ENCODE measurements at places on chromosomes 7 and 10.

GRCh38 chr7:25408012-25408687 lies 179.9 kb upstream of the NPVF start:
- no peak for DNase-seq

DNA sequence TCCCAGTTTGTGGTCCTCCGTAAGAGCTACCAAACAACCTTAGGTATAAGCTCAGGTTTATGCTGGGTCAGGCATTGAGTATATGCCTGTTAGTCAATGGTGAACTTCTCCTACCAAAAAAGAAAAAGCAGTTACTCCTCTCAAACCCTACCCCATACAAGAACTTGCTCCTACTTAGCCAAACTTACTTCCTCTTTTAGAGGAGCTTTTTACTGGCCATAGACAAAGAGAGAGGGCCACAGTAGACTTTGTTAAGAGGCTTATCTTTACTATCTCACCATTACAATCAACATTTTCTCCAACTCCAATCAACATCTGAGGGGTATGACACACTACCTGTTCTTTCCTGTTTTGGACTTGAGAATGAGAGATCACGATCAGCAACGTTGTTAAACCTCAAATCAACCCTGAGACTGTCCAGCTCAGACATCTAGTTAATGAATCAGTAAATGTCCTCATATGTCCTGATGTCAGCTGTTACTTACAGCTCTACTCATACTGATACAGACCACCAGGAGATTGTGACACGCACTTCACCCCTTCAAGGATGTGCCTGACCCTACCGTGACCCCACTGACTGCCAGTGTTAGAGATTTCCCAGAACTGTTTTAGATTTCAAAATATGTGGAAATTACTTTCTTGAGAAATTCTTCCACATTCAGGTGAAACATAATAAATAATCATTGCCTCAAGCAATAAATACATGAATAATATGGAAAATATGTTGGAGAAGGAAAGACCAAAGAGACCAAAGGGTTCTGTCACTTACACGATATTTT lies 18.4 kb upstream of the CCDC71L start:
- DNase-seq, result no peak

DNA sequence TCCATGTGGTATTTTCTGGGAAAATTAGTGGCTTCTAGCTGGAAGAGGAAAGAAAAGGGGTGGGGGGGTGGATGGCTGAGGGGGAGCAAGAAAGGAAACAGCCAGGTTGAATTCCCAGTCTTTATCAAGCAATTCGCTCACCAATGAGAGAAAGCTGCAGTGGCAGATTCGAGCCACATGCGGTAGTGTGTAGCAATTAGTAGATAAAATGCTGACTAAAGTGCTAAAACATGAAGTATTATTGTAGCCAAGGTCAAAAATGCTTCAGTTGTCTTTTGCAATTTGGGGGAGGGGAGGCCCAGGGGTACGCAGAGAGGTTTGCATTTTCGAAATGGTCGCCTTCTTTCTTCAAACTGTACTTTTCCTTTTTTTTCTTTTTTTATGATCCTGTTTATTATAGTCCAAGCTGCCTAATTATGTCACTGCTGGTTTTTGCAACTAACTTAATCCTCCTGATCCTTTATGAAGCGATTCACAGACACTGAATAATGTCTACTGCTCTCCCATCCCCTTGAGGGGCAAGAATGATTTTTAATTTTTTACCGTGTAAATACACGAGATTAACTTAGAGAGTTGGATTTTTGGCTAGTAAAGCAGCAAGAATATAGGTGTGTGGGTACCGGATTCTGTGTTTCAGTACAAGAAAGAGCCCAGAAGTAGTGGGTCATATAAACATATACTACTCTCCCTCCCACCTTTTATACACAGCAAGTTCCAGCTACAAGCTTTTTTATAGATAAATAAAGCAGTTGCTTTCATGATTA lies 3.6 kb upstream of the ARID5B start:
- DNase-seq, result no peak

DNA sequence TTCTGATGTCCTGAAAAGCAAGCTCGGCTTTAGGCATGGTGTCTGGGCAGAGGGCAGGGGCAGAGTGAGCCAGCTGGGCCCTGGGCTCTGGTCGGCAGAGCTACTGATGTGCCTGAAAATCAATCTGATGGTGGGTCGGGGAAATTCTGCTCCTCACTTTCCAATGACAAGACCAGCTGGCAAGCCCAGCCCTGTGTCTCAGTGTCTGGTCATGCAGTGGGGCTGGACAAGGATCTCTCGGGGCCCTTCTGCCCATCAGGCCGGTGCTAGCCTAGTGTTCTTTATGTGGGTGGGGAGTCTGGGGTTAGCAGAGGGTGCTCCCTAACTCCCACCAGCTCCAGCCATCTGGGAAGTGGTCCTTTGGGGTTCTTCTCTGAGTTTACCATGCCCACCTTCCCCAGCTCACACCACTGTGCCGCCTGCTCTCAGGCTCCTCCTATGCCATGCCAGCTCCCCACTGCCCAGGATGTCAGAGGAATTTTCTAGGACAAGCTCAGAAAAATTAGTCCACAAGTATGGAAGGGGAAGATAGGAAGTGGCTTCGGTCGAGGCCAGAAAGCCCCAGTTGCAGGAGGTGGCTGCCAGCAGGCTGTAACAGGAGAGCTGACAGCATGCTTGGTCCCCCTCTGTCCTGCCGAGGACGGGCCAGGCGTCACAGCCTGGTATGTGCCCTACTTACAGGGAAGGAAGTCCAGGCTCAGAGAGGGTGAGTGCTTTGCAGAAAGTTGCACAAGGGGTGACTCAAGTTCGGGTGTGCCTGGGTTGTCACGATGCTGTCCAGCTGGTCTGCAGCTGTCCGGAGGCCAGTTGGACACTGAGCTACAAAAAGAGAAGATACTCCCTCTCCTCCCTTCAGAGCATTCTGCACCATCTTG lies 135.2 kb downstream of the ADCY1 start:
- DNase-seq, result no peak

DNA sequence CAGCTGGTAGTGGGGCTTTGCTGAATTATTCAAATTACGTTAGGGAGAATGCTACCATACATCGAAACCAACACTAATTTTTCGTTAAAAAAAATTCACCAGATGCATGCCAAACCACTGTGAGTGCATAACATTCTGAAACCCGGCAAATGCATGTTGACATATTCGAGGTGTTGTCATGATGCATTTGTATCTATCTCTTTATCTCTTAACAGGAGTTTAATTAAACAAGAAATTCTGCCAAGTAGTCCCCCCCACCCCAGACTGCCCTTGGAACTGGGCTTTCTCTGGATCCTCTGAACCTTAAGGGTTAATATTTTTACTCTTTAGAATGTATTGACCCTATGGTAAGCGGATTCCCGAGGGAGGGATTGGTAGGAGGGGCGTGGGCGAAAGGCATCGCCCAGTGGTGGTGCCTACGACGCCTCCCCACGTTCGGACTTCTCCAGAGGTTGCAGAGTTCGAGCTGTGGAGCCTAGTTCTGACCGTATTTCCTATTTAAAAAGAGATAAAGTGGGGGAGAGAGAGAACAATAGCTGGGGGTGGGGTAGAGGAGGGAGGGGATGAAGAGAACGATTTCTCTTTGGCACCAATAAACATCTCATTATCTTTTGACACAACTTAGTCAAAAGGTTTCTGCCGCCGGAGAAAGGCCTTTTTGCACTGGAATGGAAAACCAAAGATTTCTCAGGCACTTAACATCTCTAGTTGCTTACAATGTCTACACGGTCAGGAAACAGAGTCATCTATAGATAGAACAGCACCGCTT lies 7.2 kb downstream of the DLX6 start:
- DNase-seq, result no peak

DNA sequence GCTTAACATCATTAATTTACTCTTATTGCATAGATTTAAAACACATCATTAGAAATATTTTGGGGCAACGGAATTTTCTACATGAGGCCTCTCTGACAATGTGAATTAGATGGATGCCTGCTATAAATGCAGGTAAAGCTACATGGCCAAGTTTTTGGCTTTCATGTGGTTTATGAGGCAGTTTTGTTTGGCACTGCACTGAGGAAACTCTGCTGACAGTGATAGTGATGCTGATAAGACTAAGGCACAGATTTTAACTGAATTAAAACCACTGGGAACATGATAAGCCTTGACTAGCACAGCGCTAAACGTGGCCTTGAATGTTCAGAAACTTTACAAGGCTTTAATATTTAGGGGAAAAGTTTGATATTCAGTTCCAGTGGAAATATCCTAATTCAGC lies 114.3 kb upstream of the NOBOX start:
- no peak for DNase-seq

DNA sequence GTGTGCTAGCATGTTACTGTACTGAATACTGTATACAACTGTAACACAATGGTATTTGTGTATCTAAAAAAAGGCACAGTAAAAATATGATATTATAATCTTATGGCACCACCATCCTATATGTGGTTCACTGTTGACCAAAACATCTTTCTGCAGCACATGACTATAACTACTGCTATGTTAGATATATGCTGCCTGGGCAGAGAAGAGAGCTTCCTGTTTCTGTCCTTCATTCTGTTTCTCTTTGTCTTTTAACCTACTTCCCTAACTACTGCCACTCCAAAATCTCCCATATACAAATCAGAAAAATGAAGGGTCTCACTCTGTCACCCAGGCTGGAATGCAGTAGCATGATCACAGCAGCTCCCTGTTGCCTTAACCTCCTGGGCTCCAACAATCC lies 8.8 kb upstream of the FGL2 start:
- no peak for DNase-seq

GRCh38 chr10:22473459-22473858 lies 128.2 kb downstream of the SPAG6 start:
- DNase-seq, result no peak

GRCh38 chr10:77552252-77552651 lies 85.4 kb downstream of the KCNMA1 start:
- no peak for DNase-seq

- DNase-seq, result no peak
Measured at GRCh38 chr7:256981-257646, 32.9 kb upstream of the FOXL3 start.

GRCh38 chr10:34498821-34499220 lies 316.3 kb downstream of the PARD3 start:
- no peak for DNase-seq

GRCh38 chr10:43901302-43901701 lies 252.6 kb upstream of the ZNF32 start:
- no peak for DNase-seq

- DNase-seq, result no peak
Measured at GRCh38 chr7:115552766-115553165, 477.8 kb downstream of the TFEC start.

GRCh38 chr7:55075464-55076021 lies 56.7 kb downstream of the EGFR start:
- no peak for DNase-seq

GRCh38 chr10:123389520-123389919 lies 235.3 kb downstream of the BUB3 start:
- no peak for DNase-seq

DNA sequence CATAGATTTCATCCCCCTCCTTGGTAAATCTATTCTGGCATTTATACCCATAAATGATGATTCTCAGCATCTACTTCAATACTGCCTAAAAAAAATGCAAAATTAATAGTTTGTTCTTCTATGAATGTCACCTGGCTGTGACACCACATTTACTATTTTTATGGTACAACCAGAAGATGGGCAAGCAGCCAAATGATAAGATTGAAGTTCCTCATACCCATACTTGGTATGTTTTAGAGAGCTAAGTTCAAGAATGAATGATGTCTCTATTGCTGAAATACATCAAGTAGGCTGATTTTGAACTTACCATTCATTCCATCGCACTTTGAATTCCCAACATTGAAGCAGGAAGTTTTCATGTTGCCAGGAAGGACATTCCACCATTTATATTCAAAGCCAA lies 134.2 kb downstream of the ELAPOR2 start:
- DNase-seq, result no peak

DNA sequence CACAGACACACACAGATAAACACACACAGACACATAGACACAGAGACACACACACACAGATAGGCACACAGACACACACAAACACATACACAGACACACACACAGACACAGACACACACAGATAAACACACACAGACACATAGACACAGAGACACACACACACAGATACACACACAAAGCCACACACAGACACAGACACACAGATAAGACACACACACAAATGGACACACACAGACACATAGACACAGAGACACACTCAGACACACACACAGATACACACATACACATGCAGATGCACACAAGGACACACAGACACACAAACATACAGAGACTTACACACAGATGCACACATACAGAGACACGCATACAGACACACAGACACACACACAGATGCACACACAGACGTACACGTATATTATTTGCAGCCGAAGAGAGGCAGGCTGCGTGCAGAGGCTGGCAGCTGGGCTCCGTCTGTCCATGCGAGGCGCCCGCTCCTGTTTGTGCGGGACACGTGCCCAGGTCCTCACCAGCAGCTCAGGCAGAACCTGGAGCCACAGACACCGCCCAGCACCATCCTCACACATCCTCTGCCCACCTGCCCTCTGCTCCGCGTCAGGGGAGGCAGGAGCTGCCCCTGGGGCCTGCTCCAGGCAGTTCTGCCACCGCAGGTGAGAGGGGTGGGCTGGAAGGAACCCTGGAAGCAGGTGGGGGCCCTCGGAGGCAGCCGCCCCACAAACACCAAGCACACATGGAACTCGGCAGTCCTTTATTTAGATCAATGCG lies 1.2 kb downstream of the CALML5 start:
- DNase-seq, result no peak

DNA sequence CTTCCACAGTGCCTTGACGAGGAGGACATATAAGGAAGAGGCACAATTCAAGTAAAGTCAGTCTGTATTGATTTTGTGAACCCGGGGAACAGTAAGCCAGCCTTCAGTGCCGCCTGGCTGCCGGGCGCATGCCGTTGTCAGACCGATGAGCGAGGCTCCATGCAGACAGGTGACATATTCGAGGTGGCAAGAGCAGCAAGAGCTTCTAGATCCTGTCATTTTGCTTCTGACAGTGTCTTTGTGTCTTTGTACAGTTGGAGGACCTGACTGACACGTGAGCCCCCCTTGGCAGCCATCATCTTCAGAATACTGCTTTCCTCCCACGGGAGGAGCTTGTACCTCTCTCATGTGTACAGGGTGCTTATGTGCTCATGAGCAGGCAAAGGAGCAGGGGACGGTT lies 387.5 kb upstream of the GALNT17 start:
- DNase-seq, result no peak

DNA sequence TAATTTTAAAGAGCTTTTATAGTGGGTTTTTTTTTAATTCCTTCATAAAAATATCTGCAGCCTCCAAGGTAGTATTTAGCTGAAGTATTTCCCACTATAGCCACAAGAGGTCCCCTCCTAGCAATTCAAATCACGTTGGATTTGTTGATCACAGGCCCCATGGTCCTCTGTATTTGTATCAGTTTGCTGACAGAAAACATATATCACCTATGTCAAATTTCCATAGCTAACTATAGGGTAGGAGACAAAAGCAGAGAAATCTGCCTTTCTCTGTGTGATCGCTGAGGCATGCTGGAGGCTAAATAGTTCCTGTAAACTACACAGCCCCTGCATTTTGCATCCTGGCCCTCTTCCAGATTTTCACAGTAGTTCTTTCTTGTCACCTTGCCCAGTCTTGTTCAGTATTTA lies 1.7 kb upstream of the CTNNA3 start:
- DNase-seq, result no peak

- DNase-seq, result no peak
Measured at GRCh38 chr7:803243-803635, 29.0 kb upstream of the SUN1 start.

- no peak for DNase-seq
Measured at GRCh38 chr7:77991656-77992055, 193.1 kb downstream of the PHTF2 start.

All from stimulated activated CD4-positive, alpha-beta T cell treated with anti-CD3 and anti-CD28 coated beads, Interleukin-12 subunit alpha, Interleukin-12 subunit beta, amount 100 ng/mL, for 4 hours (primary cell).